Dermis blood vessel endothelial cell (primary cell): ENCODE measurements at places on chromosomes 6 and 20.

DNA sequence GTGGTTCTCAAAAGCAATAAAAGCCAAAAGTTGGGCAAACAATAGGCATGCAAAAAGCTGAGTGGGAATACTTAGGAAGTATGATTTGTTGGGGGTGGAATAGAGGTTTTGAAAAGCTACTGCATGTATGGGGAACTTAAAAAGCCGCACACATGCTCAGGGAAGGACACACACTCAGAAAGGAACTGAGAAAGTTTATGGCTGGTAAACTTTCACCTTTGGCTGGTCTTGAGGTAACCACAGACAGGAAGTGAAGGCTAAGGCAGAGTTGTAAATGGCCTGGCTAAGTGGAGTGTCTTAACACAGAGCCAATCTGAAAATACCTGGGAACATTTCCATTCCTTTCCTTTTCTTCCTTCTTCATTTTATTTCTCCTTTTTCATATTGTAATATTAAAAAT is 134.5 kb upstream of the EXOC2 start:
- DNase-seq = no peak

DNA sequence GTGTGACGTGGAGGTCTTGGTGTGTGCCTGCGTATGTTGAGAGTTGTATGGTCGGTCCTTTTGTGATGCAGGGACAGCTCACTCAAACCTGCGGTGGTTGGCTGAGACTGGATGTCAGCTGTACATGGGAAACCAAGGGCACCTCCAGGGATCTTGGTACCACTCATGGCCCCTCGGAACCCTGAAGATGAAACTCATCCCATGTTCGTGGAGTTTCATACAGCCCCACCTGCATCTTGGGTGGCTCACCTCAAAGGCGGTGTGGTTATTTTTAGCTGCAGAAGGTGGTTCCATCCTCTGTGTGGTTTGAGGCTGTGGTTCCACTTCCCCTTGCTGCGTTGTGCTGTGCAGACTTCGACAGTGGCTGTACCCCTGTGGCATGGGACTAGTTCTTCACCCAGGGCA is 52.6 kb upstream of the SLC22A1 start:
- DNase-seq = no peak

GRCh38 chr6:127690092-127690491 is 113.1 kb downstream of the C6orf58 start:
- DNase-seq = peak; percentile 26

DNA sequence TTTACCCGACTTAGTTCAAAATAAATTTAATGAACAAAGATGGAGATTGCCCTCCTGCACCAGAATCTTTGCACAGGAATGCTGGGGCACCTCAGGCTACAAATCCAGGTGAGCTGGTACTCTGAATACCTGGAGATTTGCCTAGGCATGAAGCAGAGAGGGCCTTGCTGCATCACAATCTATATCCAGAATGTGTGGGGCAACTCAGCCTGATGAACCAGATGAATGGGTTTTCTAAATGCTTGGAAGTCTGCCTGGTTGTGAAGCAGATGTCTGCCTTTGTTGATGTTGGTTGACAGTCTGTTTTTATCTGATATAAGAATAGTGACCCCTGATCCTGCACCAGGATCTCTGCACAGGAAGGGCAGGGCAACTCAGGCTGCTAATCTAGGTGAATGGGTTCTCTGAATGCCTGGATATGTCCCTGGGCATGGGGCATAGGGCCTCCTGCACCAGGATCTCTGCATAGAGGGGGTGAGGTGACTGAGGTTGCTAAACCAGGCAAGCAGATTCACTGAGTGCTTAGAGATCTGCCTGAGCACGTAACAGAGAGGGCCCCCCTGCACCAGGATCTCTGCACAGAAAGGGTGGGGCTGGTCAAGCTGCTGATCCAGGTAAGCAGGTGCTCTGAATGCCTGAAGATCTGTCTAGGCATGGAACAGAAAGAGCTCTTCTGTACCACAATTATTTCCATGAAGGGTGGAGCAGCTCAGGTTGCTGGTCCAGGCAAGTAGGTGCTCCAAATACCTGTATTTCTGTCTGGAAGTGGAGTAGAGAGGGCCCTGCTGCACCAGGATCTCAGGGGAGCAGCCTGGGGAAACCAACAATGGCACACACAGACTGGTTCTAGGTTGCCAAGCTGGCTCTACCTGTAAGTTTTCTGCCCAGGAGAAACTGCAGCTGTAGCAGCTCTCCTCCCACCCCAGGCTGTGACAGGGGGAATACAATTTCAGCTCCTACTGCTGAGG is 437.5 kb downstream of the MMUT start:
- no peak for DNase-seq

- DNase-seq = no peak
Measured at GRCh38 chr6:142647449-142648035, 297.4 kb downstream of the HIVEP2 start.
